ENCODE measurements at places on chromosomes 1 and 21.

DNA sequence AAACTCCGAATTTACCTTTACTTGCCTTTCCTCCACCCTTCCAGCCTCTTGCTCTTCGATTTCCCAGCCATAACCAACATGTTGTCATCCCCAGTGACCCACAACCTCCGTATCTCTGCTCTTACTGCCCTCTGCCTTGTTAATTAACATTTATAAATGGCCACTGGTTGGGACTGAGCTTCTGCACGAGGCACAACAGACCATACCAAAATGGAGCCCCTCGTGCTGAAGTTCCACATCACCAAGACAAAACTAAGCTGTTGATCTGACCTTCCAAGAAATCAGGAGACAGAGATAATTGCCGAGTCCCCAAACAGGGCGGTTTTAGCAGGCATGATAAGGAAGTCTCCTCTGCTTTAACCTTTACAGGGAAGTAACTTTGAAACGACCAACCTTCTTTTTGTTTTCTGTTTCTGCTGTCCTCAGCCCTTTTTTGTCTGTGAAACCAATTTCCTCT, 71.9 kb downstream of the NMNAT2 start:
- no peak for DNase-seq

DNA sequence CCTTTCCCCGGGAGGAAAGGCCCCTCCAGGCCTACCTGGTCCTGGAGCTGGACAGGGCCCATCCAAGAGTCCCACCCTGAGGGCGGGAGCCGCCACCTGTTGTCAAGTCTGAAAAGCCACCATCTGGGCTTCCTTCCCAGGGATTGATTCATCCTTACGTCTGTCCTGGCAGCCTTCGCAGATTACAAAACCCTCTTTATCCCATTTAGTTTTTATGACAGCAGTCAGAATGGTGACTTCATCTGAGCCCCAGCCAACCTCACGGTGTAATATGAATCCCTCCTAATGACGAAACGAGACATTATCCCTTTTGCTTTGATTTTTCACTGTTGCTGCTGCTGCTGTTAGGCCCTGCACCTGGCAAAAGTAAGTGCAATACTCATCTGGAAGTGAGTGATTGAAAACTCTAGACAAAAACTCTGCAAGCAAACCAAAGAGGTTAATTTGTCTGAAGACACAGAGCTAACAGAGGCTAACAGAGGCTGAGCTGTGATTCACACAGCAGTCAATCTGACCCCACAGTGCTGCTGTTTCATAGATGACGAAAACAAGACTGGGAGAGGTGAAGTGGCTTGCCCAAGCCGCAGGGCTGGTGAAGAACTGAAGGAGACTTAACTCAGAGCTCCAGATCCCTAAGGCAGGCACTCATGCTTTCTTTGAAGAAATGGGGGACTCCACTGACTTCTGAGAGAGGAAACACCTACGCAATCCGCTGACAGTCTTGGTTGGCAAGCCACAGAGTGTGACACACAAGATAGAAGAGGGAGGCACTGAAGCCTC, 30.0 kb upstream of the S100A7 start:
- DNase-seq, result peak; percentile 48

DNA sequence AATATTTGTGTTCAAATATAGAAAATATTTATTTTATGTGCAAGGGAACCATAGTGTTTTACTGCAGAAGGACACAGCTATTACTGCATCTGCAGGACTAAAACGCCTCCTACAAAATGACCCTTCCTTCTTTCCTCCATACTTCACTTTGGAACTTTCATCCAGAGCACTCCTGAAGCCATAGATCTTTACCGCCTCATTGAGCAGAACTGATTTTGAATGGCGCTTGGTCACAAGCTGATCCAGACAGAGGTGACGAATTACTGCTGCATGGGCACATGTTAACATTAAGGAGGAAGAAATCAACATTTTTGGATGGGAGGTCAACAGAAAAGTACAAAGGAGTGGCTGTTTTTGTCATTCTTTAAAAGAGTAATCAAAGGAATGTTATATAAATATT, 931.6 kb downstream of the NCAM2 start:
- no peak for DNase-seq

DNA sequence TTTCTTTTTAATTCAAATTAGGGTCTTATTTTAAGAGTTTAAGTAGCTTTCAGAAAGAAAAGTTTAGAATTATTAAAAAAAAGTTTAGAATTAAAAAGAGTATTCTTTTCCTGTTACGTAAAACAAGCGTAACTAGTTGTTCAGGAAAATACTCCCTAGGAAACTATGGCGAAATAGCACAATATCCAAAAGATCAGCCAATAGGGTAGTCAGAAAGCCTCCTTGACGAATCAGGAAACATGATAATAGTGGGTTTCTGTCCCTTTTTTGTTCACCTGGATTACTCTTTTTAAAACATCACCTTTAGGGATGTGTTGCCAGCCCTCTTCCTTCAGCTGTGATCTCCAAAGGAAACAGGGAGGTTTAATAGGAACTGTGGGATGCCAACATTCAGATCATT, 25.2 kb downstream of the S1PR1 start:
- no peak for DNase-seq

- DNase-seq, result no peak
These were observed 28.7 kb upstream of the RGS5 start for GRCh38 chr1:163231385-163231784.

DNA sequence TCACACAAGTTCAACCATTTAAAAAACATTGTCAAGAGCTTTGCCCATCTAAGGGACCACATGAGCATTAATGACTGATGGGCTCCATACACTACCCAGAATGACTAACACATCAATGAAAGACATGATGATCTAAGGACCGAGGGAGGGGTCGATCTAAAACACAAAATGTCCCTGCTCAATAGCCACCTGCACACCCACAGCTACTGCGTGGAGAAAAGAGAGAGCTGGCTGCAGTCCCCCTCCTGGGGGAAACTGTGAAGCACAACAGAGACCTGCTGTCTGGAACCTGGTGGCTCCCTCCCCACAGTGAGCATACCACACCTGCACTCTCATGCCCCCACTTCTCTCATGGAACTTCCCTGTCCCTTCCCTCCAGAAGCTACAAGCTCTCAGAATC, 130.1 kb upstream of the ERG start:
- no peak for DNase-seq

DNA sequence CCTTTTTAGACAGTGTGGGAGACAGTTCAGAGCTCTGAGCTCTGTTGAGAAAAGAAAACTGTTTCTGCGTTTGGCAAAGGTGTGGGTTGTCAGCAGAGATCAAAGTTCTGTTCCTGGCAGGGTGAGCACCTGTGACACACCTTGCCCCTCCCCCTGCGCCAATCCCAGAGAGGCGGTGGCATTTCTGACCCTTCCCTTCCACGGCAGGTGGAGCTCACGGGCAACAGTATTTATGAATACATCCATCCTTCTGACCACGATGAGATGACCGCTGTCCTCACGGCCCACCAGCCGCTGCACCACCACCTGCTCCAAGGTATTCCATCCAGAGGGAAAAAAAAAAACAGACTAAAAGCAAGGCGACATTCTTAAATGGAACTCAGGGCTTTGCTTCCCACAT, 20.7 kb downstream of the SIM2 start:
- DNase-seq, result no peak

GRCh38 chr1:104231676-104232075, 482.0 kb downstream of the AMY1C start:
- DNase-seq, result no peak

GRCh38 chr1:80099713-80100112, 1093.2 kb upstream of the ADGRL4 start:
- DNase-seq, result no peak

- DNase-seq, result no peak
These were observed 135.6 kb upstream of the CACNA1E start for GRCh38 chr1:181347495-181348390.

DNA sequence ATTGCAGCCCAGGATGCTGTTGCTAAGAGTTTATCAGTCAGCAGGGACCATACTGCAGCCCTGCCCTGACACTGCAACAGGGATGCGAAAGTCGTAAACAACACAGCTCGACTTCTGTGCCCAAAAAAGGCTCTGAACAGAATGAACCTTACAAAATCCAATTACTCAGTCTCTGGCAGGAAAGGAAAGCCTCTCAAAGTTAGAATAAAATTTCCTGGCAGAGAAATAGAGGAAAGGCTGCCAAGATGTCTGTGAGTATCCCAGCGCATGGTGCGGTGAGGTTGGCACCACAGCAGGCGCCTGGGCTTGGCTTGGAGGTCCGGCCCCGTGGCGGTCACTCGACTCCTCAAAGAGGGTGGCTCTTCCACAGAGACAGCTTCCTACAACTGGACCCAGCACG, 185.8 kb downstream of the PCP4 start:
- DNase-seq, result no peak

DNA sequence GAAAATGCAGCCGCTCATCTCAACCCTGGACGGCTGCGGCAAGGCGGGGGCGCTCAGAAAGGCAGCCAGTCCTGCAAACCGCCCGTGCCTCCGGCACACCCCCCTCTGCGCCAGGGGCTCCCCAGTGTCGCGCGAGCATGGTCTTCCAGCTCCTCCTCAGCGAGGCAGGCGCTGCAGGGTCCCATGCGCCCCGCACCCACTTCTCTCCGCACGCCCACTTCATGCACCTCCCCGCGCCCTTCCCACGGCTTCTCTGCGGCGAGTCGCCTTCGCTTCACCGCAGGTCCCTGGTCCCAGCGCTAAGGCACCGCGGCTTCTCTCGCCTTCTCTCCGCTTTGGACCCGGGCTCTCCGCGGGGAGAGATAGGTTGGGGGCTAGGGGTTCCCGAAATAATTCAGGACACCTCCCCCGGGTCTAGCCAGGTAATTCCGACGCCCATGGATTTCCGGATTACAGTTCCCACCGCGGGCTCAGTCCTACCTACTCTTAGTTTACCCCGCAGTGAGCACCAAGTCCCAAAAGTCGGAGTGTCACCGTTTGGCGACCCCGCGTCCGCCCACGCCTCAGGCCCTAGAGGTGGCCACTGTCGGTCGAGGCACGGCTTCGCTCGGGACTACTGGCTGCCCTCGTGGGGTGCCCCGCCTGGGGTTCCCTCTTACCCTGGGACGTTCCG, 67.5 kb downstream of the SYT2 start:
- no peak for DNase-seq

- no peak for DNase-seq
These were observed 28.2 kb upstream of the FAM131C start for GRCh38 chr1:16101623-16102022.

- no peak for DNase-seq
These were observed 60.9 kb upstream of the VCAM1 start for GRCh38 chr1:100658716-100659026.

DNA sequence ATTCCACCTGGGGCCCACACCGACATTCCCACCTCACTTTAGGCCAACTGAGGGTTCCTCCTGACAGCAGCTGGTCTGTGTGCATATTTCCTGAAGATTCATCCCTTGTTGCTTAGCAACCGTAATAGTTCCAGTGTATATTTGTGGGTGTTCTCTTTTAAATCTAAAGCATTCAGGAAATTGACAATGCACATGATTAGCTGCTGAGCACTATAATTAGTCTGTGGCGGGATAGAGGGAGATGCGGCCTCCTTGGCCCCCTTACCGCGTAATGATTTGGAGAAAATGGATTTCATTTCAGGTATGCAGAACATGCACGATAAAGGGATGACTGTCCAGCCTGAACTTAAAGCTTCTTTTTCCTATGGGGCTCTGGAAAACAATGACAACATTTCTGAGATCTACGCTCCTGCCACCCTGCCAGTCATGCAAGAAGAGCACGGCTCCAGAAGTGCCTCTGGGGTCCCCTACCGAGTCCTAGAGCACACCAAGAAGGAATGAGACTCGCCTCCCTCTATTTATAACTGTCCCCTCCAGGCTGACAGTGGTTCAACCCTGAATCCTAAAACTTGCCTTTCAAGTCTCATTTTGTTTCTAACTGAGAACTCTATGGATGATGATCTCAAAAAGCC, 33.8 kb upstream of the RCAN3 start:
- no peak for DNase-seq

DNA sequence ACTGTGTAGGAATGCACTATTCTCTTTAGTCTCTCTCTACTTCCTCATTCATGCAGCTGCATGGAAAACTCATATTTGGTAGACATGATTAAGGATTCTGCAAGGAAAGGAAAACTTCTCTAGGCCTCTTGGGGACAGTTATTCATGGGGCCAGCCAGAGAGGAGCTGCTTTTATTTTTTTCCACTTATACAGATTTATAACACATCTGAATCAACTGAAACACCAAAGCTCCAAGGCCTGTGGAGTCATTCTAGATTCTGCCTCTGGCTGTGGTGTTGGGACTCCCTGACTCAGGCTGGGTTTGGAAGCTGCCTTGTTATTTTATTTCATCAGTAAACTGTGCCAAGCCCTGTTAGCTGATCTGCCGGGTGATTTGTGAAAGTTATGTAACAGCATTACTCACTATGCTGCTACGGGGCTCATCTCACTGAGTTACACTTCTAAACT, 83.9 kb upstream of the EDEM3 start:
- DNase-seq, result no peak
